ENCODE measurements at places on chromosomes 6 and 20.

GRCh38 chr6:9499709-9500108 lies 915.2 kb downstream of the TFAP2A start:
- DNase-seq = no peak

DNA sequence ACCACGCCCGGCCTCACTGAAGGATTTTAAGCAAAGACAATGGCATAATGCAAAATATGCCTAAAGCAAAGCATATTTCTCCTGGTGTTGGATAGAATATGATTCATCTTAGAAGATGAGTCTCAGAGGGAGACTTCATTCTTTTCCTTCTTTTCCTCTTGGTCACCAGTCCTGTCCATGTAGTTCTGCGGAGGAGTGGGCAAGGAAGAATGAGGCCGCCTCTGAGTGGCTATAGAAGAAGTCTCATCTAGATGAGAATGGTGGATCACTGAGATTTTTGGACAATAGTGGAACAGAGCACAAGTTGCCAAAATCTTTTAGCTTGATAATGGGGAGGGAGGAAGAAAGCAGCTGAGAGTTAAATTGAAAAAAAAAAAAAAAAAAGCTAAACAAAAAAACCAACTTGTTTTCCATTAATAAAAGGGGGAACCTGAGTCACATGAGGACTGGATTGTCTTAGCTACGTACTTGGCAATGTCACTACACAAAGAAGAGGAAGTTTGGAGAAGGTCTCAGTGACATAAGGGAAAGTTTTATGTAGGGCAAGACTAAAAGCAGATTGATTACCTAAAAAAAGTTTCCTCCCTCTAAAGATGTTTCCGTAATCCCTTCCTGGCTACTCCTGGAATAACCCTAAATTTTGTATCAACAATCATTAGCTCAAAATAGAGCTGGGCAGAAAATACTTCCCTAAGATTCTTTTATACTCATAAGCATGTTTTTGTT lies 6.0 kb downstream of the CD83 start:
- no peak for DNase-seq

- DNase-seq = no peak
Measured at GRCh38 chr20:45087814-45088213, 13.1 kb downstream of the KCNS1 start.

DNA sequence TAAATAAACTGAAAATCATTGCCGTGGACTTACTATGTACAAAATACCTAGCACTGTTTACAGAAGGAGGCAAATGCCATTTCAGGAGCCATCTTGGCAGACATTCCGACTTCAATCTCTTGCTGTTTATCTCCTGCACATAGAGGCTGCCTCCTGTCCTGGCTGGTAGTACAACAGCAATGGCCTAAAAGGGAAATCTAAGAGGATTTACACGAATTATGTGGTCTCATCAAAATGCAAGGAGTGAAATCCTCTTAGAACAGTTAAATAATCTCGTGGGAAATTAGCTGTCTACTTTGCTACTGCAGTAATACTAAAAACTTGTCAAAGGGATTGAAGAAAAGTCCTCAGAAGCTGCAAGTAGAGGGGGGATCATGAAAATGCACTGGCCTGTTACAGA lies 82.2 kb upstream of the SLC2A12 start:
- no peak for DNase-seq

DNA sequence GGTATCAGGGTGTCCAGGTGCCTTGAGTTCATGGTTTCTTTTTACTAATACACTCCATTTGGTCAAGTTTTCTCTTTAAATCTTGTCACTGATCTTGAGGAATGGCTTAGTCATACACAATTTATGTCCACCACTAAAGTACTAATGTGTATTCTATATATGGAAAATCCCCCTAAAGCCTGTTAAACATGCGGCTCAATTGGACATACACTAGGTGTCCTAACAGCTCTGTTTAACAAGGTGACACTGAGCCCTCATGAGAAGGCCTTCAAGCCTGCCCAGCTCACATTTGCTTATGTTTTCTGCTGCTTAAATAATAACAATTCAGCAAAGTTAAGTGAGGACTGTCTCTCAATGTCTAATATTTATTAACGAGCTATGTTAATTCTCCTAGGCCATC lies 31.5 kb downstream of the PDE7B start:
- DNase-seq = no peak

GRCh38 chr6:142914937-142915697 lies 29.9 kb downstream of the HIVEP2 start:
- no peak for DNase-seq

GRCh38 chr20:16346956-16347355 lies 226.3 kb downstream of the KIF16B start:
- DNase-seq = no peak

DNA sequence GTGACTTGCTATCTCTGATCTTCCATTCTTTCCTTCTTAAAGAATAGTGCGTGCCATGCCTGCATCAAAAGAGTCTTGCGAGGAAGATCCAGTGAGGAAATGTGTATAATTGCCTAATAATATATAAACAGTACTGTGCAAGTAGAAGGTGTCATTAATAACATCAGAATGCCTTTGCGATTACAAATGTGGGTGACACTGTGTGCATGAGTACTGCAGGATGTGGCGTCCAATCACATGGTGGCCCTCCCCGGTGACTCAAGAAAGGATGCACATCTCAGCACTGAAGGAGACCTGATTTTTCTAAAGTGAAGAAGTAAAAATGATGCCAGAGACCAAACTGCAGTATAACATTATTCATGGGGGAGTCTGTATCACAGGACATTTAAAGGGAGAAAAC lies 107.5 kb upstream of the EDN1 start:
- DNase-seq = no peak

DNA sequence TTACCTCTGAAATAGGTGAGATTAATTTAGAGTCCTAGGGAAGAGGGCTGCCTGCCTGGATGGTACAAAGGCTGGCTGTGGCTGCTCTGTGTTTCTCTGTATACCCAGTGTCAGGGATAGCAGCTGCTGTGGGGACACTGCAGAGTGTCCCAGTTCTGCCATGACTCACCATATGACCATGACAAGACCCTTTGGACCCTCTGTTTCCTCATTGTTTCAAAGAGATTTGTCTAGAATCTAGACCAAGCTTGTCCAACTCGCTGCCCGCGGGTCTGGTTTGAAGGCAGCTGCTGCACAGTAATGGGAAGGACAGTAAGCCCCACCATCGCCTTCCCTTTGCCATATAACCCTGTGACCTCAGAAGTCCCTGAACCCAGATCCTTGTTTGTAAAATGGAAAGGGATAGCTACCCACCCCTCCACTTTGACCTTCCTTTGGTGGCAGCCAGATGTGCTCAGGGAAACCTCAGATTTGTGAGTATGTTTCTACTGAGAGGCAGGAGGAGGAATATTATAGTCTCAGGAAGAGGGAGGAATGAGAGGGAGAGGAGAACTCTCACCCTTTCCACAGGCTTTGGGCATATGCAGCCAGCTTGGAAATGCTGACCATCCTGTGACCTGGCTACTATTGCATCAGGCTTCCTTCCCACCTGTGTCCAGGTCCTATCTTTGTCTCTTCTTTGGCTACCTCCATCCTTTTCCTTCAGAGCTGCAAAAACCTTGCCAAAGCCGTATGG lies 14.0 kb downstream of the PLCG1 start:
- DNase-seq = no peak

DNA sequence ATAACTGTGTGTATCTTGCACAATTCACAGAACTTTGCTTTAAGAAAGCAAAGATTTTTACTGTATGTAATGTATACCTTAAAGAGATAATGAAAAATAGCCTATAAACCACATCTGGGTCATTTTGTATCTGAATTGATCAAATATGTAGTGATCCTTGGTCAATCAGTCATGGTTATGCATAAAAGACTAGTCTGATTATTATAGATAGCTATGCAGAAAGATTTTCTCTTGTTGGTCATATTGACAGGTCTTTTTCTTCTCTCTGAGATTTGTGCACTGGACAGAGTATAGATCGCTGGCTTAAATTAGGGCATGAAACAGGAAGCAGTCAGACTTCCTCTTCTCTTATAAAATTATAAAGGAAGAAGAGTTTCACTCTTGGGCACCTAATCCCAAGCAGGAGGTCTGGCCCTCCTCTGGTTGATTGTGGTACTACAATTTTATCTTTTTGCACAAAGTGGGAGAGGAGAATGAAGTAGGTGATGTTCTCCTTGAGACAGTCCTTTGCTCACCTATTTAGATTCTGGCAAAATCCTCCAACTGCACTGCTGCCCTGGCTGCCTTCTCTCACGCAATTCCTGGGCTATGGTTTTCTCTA lies 380.9 kb upstream of the RGS17 start:
- DNase-seq = peak; percentile 0

GRCh38 chr6:6709106-6709505 lies 120.6 kb downstream of the LY86 start:
- DNase-seq = no peak

DNA sequence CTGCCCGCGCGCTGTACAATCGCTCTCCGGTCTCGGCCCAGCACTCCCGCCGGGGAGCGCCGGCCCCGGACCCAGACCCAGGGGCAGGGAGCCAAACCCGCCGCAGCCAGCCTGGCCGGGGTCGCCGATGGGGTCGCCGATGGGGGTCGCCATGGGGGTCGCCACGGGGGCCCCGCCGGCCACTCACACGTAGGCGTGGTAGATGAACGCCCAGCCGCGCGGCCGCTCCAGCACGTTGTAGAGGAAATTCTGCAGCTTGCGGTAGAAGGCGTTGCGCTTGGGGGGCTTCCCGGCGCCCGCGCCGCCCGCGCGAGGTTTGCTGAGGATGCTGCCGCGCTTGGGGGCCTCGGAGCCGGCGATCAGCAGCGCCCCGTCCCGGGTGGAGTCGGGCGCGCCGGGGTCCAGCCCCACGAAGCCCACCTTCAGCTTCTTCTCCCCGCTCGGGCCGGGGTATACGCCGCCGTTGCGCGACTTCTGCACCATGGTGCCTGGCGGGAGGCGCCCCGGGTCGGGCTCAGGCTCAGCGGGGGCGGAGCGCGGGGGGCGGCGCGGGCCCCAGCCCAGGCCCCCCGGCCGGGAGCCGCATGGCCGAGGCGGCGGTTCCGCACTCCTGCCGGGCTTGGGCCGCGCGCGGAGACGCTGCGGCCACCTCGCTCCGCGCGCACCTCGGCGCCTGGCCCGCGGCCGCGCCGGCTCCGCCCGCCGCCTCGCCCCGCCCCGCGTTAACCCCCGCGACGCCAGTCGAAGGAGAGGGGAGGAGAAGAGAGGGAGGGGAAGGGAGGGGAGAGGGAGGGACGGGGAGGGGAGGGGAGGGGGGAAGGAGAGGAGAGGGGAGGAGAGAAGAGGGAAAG lies at the start of gene KCNQ2:
TSS of gene KCNQ2 (minus strand) at position 675 of the 851 bp plus-strand sequence. CDS start at position 483, 192 bp downstream.
- DNase-seq = no peak

DNA sequence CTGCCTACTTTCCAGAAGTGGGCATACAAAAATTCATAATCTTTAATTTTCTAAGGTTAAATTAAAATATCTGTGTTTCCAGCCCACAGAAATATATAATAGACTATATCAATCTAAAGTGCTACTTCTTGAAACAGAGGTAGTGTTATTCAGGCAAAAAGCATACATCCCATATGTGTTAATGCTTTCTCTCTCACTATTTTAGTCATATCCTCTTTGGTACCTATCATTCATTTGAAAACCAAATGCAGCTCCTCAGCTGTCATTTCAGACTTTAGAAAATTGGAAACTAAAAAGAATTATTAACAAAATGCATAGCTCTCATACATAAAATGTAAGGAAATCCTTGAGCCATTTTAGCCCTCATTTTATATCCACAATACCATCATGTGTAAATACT lies 925 bp downstream of the FHL5 start:
- no peak for DNase-seq

DNA sequence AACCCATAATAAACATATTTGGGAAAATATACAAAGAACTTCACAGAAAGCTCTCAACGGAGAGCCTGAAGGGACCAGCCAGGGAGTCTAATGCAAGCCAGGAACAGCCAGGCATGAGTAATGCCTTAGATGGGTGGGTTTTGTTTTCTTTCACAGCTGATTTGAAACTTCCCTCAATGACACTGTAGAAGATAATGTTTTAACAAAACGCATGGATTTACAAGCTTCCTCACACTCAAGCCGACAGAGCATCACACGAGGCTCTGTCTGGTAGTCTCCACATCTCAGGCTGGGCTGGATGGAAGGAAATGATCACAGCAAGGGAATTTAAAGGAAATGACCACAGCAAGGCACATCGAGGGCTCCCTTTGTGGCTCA lies 113.9 kb downstream of the GMPR start:
- DNase-seq = no peak

- DNase-seq = no peak
Measured at GRCh38 chr6:61649845-61650244, 636.2 kb downstream of the KHDRBS2 start.

GRCh38 chr20:17482536-17482935 lies 48.6 kb downstream of the BFSP1 start:
- no peak for DNase-seq

DNA sequence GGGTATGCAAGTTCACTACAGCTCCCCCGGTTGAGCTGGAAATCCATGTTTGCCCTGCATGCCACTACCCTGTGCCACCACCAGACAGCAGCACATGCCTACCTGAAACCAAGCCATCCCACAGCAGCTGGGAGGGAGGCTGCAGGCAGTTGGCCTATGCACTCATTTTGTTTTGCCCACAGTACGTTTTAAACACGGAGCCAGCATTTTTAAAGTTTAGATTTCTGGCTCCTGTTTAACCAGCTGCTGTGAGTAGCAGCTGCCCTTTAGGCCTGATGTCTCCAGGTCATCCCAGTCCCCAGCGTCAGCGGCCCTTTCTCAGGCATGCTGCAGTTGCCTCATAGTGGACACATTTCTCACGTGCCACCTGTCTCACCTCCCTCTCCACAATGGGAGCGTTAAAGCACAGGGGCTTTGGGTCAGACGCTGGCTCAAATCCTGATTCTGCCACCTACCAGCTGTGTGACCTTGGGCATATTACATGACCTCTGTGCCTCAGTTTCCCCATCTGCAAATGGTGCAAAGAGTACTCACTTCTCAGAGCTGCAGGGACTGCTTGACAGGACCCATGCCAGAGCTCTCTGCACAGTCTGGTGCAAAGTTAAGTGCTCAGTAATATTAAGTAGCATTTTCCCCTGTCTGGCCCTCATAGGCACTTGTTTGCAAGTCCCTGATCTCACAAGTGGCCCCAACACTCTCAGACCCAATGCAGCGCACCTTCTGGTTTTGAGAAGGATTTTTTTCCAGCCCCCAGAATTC lies 8.2 kb upstream of the UBE2V1 start:
- DNase-seq = peak; percentile 51

DNA sequence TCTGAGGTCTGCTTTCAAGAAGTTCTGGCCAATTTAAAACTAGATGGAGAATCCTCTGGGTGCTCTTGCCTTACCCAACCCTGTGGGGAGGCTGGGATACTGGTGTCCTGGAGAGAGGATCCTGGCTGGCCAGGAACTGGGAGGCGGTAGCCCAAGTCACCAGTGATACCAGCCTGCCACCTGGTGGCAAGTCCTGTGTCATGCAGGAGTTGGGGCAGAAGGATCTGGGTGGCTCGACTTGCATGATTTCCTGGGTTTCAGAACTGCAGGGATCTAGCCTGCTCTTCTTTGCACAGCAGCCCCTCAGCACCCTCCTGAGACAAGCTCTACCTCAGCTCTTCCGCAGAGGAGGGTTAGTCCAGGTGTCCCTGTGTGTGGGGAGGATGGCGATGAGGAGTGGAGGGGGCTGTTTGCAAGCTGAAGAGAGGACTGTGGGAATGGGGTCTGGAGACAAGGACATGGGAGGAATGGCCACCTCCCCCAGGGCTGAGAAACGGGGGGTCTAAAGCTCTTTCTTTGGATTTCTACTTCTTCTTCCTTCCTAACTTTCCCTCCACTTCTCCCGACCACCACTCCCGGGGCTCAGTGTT lies 4.2 kb downstream of the KCNK17 start:
- peak; percentile 60 for DNase-seq
